Astrocyte of the spinal cord (primary cell): ENCODE measurements at places on chromosomes 6 and 20.

DNA sequence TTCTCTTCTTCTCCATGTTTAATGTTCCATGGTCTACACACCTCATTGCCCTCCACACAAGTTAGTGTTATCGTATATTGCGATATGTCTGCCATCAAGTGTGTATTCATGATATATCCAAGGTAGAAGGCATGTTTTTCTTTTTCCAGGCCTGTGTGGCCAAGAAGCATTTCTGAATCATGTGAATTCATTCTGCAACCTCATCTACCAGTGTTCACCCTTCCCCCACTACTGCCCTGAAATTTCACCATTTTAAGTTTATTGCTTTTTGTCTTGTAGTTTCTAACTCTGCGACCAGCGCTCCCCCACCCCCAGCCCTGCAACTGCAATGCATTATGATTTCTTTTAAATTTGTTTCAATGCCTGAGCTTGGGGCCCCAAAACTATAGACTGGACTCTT lies 618.0 kb upstream of the FLRT3 start:
- DNase-seq = no peak

- no peak for DNase-seq
Observed at GRCh38 chr6:54747955-54748354, 98.6 kb upstream of the FAM83B start.

DNA sequence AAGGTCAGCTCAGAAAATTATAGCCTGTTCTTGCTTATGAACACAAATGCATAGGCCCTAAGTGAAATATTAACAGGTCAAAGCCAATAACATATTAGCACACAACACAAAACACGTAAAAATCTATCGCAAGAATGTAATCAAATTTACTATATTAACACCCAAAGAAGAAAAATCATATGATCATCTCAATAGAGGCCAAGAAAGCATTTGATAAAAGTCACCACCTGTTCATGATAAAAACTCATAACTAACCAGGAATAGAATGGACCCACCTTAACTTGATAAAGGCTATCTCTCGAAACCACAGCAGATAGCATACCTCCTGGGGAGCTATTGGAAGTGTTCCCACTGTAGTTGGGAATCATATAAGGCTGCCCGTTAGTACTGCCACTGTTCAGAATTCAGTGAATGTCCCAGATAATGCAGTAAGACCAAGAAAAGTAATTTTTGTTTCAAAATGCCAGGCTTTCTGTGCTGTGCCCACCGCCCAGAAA lies 21.6 kb downstream of the POFUT1 start:
- DNase-seq = no peak

- no peak for DNase-seq
Observed at GRCh38 chr20:17210387-17210786, 16.5 kb upstream of the PCSK2 start.

DNA sequence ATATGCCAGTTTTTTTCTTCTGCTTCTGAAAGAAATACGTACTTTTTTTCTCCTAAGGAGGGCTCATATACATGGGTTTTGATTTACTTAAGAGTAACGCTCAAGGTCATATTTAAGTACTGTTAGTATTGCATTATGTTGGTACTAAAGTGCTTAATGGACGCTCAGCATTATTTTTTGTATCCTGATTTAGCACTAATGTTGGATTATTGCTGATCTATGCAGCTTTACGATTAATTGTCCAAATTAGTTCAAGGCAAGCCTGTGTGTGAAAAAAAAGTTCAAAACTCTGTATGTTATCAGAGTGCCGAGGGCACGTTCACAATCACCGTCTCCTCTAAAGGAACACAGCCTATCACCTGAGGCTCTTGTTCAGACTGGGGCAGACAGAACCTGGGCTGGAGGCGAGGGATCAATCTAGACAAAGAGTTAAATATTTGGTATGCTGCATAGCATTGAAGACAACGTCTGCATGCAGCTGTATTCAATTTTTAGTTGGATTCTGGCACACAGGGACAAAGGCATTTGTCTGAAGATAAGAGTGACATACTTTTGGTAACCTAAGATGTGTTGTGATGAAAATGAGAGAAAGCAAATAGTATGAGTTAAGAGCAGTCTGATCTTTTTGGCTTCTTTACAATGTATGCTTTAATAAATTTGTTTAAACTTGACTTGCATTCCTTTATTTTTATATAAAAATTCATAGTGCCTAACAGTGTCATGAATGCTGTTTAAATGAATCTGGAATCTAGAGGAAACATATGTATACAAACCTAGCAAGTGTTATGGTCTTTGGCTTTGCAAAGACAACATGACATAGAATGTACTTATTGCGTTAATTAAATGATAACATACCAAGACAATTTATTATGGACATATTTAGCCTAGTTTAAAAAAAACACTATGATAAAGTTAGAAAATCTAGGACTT lies 341.2 kb downstream of the SAMD5 start:
- no peak for DNase-seq

DNA sequence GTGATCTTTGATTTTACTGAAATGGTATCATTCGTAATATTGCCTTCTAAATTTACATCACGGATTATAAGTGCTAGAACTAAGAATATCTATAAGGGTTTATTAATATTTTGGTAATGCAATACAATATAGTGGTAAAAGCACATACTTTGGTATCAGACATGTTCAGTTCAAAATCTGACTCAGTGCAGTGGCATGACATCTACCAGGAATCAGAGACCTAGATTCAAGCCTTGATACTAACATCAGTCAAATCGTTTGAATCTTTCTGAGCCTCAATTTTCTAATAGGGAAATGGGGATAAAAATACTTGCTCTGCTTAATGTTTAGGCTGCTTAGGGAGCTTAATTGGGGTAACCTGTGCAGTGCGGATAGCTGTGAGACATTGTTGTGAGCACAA lies 488.0 kb downstream of the BCKDHB start:
- no peak for DNase-seq

GRCh38 chr6:153150752-153151440 lies 19.8 kb upstream of the RGS17 start:
- no peak for DNase-seq

GRCh38 chr6:44012078-44012493 lies 115.2 kb downstream of the MRPL14 start:
- peak; percentile 96 for DNase-seq

DNA sequence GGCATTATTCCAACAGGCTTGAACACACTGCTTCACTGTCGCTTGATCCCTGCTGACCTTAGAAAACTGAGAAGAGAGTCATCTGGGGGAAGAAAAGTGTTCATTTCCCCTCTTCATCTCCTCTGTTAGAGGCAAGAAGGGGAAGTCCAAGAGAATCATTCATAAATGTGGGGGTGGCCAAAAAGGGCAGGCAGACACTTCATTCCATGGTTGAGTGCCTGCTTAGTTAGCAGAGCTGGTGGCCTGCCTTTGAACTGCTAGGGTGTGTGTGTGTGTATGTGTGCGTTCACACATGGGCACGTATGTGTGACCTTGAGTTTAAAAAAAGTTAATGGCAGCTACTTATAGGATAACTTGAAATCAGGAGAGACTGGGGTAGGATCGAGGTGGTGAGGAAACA lies 39.4 kb upstream of the RFPL4B start:
- no peak for DNase-seq

GRCh38 chr6:113584767-113585166 lies 272.4 kb upstream of the MARCKS start:
- no peak for DNase-seq

DNA sequence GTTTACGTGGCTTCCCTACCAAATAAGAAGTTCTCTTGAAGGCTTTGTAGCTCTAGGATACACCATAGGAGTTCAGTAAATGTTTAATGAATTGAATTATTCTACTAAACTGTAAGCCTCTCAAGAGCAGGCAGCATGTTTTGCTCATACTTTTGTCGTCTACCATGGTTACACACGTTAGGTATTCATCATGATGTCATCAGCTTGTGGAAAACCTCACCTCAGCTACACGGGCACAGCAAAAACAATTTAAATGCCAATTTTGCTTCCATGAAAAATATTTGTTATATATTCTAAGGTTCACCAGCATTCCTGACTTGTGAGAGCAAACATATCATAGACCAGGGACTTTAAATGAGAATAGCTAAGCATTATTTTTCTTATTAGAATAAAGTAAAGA lies 16.7 kb downstream of the NCOA5 start:
- DNase-seq = no peak

DNA sequence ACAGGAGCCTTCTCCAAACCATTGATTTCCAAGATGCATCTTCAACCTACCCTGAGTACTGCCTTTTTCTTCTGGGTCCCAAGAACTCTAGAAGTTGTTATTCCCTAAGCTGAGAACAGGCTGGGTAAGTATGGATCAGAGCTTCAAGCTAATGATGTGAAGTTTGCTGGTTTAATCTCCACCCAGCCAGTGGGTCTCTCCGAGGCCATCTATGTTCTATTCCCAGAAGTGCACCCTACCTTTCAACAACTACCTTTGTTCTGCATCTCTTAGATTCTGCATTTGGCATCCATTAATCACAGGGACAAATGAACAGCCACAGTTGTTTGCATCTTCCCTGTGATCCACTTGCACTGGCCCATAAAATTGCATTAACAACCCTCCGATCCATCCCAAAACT lies 246.2 kb downstream of the HIVEP2 start:
- no peak for DNase-seq

- DNase-seq = peak; percentile 64
Observed at GRCh38 chr6:49556429-49556837, 6.0 kb downstream of the C6orf141 start.

DNA sequence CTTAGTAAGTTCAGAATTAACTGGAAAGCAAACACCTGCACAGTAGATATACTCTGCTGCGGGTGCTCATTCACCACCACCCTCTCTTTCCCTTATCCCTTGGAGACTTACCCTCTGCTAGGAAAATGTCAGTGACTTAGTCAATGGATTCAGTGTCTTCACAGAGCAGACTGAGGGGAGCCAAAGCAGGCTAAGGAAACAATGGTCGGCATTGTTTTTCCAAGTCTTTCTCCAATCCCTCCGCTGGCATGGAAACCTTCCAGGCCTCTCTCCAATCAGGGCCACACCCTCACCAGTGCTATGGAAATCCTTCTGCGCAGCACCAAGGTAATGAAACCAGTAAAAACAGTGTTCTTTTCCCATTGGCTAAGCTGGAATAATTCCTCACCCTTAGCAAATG lies 531.2 kb downstream of the TFAP2B start:
- DNase-seq = no peak

DNA sequence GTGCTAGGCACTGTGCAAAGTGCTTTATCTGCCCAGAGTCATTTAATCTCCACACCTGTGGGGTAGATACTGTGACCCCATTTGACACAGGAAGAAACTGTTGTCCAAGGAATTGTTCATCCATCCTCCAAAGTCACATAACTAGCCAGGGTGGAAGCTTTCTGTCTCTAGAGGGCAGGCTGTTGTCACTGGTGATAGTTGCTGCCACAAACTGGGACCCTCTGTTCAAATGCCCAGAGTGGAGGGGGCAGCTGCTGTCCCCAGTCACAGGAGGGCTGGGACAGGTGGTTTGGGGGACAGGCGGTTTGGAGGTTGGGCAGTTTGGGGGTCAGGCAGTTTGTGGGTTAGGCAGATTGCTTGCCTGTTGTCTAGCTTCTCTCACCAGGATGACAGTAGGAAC lies 16.1 kb upstream of the TMEM242 start:
- DNase-seq = no peak

DNA sequence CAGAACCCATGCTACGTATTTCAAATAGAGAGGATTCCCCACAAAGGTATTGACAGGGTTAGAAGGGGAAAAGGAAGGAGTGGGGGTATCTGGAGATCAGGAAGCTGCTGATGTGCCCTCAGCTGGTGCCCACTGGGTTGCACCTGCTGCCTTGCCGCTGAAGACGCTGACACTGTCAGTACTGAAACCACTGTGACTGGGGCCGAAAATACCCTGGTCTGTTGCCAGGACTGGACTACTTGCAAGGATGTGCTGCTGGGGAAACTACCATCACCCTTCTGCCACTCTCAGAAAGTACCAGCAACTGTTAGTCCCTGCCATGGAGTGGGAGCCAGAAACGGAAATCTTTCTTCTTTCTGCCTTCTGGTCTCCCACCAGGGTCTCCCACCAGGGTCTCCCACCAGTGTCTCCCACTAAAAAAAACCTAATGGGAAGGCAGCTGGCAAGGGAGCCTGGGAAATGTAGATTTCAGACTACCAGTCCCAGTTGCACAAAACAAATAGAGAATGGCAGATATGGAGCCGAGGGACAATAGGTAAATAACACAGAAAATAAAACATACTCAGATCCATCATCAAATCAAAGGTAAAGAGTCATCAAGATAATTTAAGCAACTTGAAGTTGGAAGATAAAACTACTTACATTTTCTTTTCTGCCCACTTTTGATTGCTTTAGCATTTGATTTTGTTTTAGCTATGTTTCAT lies 204.8 kb downstream of the TPBG start:
- DNase-seq = no peak

DNA sequence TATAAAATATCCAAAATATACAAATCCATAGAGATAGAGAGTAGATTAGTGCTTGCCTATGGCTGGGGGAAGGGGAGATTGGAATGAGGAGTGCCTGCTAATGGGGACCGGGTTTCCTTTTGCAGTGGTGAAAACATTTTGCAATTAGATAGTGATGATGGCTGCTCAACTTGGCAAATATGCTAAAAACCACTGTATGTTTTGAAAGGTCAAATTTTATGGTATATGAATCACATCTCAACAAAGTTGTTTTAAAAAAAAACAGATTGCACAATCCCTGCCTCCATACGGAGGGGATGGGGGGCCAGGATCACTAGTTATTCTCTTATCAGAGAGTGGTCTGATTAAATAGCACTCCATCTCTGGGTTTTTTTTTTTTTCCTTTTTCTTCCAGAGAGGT lies 76.9 kb upstream of the RIPOR2 start:
- DNase-seq = peak; percentile 64

DNA sequence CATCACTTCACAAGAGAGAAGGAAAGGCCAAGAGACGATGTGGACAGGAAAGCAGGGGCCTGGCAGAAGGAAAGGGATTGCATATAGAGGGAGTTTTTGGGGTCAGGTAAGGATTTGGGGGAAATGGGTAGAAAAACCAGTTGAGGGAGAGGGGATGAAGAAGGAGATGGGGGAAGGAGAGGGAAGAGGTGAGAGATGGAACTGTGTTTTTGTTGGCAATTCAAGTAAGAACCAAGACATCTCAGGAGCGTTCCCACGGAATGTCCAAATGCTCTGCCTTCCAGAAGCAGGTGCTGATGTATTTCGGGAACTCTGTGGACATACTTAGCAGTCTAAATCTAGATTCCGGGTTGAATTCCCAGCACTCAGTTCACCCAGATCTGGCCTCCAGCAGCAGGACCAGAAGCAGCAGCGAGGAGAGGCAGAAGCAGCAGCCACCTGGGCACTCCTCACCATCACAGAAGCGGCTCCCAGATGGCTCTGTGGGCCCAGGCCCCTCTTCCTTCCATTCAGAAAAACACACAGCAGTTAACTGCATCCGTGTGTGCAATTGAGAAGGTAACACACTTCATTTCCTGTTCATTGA lies 88.8 kb downstream of the DZANK1 start:
- DNase-seq = no peak

DNA sequence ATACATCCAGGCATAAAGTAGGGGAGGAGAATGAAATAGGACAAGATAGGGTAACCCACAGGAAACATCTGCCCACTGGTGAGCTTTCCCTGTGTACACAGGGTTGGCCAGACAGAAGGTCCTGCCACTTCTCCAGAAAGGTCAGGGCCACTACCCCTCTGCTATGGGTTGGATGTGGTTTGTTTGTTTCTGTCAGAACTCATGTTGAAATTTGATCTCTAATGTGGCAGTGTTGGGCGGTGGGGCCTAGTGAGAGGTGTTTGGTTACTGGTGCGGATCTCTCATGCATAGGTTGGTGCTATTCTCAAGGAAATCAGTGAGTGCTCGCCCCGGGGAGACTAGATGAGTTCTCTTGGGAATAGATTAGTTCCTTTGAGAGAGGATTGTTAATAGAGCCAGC lies 15.6 kb upstream of the MAS1 start:
- DNase-seq = no peak
